ENCODE measurements at places on chromosomes 6 and 20. TPM values are rescaled to one million over a fixed set of nuclear protein-coding genes. Genes with fewer than 3 reads are reported as not detected.
A peak's percentile ranks its signal among the peaks of the same experiment; 100 is the strongest.

THBD gene
- total RNA-seq, result 9.2 TPM

DNA sequence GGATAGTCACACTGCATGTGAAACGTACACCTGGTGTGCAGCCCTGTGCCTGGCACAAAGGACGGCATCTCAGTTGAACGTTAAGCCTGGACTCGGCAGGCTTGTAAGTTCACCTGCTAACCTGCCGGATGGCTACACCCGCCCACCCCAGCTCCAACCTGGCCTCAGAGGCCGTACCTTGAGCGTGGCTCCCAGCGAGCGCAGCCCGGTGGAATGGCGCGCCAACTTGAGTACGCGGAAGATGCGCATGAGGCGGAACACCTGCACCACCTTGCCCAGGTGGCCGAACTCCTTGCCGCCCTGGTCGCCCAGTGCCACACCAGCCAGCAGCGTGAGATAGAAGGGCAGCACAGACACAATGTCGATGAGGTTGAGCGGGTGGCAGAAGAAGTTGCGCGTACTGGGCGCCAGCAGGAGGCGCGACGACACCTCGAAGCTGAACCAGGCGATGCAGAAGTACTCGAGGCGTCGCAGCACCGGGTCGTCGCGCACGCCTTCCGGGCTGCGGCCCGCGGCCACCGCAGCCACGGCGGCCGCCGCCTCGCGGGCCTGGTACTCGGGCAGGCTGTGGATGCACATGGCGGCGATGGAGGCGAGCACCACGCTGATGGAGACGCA lies 3.3 kb downstream of the KCNS1 start:
- DNase-seq, result peak; percentile 71

- no peak for DNase-seq
Observed at GRCh38 chr20:54950304-54950703, 474.9 kb downstream of the DOK5 start.

GRCh38 chr6:169101981-169102380 lies 151.7 kb downstream of the THBS2 start:
- no peak for DNase-seq

PLTP gene
- 4.4 TPM for total RNA-seq

GRCh38 chr20:16301986-16302385 lies 271.3 kb downstream of the KIF16B start:
- DNase-seq, result no peak

TCP11 gene
- not detected for total RNA-seq

DNA sequence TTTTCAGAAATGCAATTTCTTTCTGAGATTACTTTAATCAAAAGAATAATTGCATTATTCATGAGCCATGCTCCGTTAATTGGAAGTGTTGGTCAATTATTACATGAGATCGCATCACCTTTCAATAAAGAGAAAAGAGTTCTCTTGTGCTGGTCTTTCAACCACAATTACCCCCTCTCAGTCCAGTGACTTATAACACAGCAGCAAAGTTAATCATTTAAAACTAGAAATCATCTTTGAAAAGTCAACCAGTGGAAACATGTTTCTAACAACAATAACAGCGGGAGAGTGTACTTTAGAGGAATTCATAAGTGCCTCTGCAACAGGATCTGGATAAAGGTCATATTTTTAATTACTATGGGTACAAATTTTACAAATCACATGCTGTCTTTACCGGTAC lies 384.4 kb upstream of the AGPAT4 start:
- no peak for DNase-seq

DNA sequence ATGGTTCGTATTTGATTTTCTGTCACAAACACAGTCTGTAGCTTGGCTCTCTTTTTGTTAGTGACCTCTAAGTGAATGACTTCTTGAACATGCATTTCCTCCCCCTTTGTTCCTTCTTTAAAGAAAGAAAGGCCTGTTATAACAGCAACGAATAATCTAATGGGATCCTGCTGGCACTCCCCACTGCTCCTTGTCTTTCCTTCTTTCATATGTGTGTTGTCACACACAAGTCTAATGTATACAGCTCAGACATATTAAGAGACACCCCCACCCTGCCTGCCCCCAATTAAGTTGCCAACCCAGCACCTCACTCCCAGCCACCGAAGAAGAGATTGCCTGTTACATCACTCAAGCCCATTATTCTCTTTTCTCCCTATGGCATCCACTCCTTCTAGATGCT lies 4.9 kb upstream of the SAMD5 start:
- no peak for DNase-seq

EDN3 gene
- total RNA-seq, result not detected

Data from lung microvascular endothelial cell (primary cell).